ENCODE measurements at places on chromosomes 3 and 15. TPM values are rescaled to one million over a fixed set of nuclear protein-coding genes. Genes with fewer than 3 reads are reported as not detected.

The SHISA5 gene
- 157 TPM for total RNA-seq

The ROBO2 gene
- 83.8 TPM for total RNA-seq

The TEX55 gene
- not detected for total RNA-seq

The PLA1A gene
- total RNA-seq = 0.18 TPM

The SHF gene
- 61.7 TPM for total RNA-seq

The C3orf70 gene
- total RNA-seq = 5.8 TPM

DNA sequence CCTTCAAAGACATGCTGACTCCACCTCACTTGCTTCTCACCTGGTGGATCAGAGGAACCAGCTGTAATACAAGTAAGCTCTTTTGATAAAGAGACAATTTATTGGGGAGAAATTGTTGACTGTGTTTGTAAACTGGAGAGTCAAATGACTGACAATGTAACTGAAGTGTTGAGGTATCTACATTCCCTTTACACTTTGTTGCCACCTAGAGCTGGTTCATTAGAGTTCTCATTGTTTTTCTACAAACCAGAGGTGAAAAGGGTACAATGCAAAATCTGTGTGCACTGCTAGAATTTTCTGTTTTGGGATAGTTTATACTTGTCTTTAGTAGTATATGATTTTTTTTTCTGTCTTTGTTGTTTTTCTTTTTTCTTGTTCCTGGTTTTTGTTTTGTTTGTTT, 8.7 kb upstream of the LRRC58 start:
- H3K4me1 ChIP-seq = no peaks in the 10 kb centered on the region
- no peak overlapping the region for H3K4me3 ChIP-seq
- H3K36me3 ChIP-seq = no peaks in the 10 kb centered on the region
- peaks cover 3% of the 10 kb centered on the region for H3K27me3 ChIP-seq
- DNase-seq = no peak

GRCh38 chr15:56917652-56918045, 795 bp upstream of the TCF12 start:
- peak overlapping the region; percentile 81 for H3K4me3 ChIP-seq
- peaks cover 24% of the 10 kb centered on the region for H3K4me1 ChIP-seq
- peaks cover 22% of the 10 kb centered on the region for H3K36me3 ChIP-seq
- H3K27ac ChIP-seq = peak overlapping the region; percentile 95

The POPDC2 gene
- total RNA-seq = 2.9 TPM

- H3K27ac ChIP-seq = no peak overlapping the region
- DNase-seq = no peak
- H3K27me3 ChIP-seq = no peaks in the 10 kb centered on the region
- H3K4me1 ChIP-seq = no peaks in the 10 kb centered on the region
- H3K4me3 ChIP-seq = no peak overlapping the region
These were observed 74.7 kb downstream of the SPATA16 start for GRCh38 chr3:173066044-173067004.

DNA sequence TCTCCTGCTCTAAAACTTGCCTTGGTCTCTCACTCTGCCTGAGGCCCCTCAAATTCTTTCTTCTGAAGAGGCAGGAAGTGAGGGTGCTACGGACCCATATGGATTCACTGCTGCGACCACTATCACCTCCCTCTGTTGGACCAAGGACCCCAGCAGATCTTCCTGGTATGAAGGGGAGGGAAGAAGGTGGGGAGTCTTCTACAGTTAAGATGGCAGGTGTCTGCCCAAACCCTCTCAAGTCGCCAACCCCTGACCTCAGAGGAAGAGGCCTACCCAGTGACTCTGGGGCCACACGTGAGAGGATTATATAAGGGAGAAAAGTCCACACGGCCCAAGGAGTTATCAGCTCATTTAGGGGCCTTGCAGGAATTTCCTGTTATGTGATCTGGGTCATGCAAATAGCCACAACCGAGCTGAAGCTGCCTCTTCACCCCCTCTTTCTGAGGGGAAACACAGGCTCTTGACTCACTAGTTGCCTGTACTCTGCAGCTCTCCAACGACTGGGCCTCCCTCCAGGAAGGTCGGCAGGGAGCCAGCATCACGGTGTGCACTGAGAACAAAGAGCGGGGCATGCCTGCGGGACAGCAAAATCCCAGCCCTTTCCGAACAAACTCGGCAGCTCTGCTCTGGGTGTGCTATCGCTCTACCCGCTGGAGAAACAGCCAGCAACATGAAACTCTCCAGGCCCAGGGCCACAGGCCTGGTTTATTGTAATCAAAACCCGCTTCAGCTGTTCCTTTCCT, 116.0 kb downstream of the XXYLT1 start:
- H3K4me1 ChIP-seq = peaks cover 37% of the 10 kb centered on the region
- no peak for DNase-seq
- H3K4me3 ChIP-seq = no peak overlapping the region
- H3K36me3 ChIP-seq = peaks cover 4% of the 10 kb centered on the region
- peaks cover 42% of the 10 kb centered on the region for H3K27me3 ChIP-seq
- H3K27ac ChIP-seq = no peak overlapping the region

The GOLGA8N gene
- total RNA-seq = 0.69 TPM

- no peak overlapping the region for H3K27ac ChIP-seq
- no peak overlapping the region for H3K4me3 ChIP-seq
- peaks cover 7% of the 10 kb centered on the region for H3K36me3 ChIP-seq
- DNase-seq = no peak
These were observed 32.1 kb downstream of the SEC62 start for GRCh38 chr3:169998668-169999131.

- no peak overlapping the region for H3K27ac ChIP-seq
- H3K36me3 ChIP-seq = no peaks in the 10 kb centered on the region
- H3K4me1 ChIP-seq = no peaks in the 10 kb centered on the region
- no peak overlapping the region for H3K4me3 ChIP-seq
- DNase-seq = no peak
- H3K27me3 ChIP-seq = no peaks in the 10 kb centered on the region
These were observed 45.3 kb upstream of the INO80 start for GRCh38 chr15:41161336-41161735.
